ENCODE measurements at places on chromosomes 6 and 20. TPM values are rescaled to one million over a fixed set of nuclear protein-coding genes. Genes with fewer than 3 reads are reported as not detected.

- no peaks in the 10 kb centered on the region for H3K27me3 ChIP-seq
- no peak for DNase-seq
- no peaks in the 10 kb centered on the region for H3K4me1 ChIP-seq
- no peak overlapping the region for H3K4me3 ChIP-seq
- no peaks in the 10 kb centered on the region for H3K36me3 ChIP-seq
Observed at GRCh38 chr6:169912266-169913095, 161.1 kb downstream of the ERMARD start.

GRCh38 chr20:17940224-17940971, 28.2 kb downstream of the SNX5 start:
- no peak overlapping the region for H3K27ac ChIP-seq
- DNase-seq: no peak
- peaks cover 42% of the 10 kb centered on the region for H3K36me3 ChIP-seq
- H3K4me1 ChIP-seq: peaks cover 41% of the 10 kb centered on the region
- no peaks in the 10 kb centered on the region for H3K27me3 ChIP-seq

- H3K4me3 ChIP-seq: no peak overlapping the region
- H3K27ac ChIP-seq: peak overlapping the region; percentile 38
- H3K27me3 ChIP-seq: no peaks in the 10 kb centered on the region
- no peak for DNase-seq
- no peaks in the 10 kb centered on the region for H3K36me3 ChIP-seq
Observed at GRCh38 chr6:139577124-139577762, 202.8 kb upstream of the CITED2 start.

DNA sequence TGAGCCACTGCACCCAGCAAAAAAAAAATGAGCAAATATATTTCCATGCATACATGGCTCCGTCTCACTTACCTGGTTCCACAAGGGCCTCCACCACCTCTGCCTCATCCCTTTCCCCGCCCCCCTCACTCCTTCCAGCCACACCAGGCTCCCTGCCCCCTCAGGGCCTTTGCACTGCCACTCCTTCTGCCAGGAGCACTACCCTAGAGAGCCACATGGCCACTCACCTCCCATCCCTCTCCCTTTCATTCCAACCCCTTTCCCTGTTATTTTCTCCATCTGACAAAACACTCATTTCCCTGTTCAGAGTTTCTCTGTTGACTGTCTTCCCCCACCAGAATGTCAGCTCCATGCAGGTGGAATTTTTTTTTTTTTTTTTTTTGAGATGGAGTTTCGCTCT, 12.8 kb downstream of the SNAI1 start:
- H3K27me3 ChIP-seq: no peaks in the 10 kb centered on the region
- H3K4me1 ChIP-seq: peaks cover 5% of the 10 kb centered on the region
- H3K27ac ChIP-seq: no peak overlapping the region
- no peak for DNase-seq
- no peak overlapping the region for H3K4me3 ChIP-seq

- H3K27ac ChIP-seq: peak overlapping the region; percentile 96
- no peaks in the 10 kb centered on the region for H3K27me3 ChIP-seq
- H3K4me1 ChIP-seq: peaks cover 30% of the 10 kb centered on the region
Observed at GRCh38 chr6:15244620-15245360, 1.1 kb upstream of the JARID2 start.

GRCh38 chr6:74574794-74575193, 631.1 kb downstream of the COL12A1 start:
- DNase-seq: no peak
- H3K27ac ChIP-seq: no peak overlapping the region
- H3K4me1 ChIP-seq: no peaks in the 10 kb centered on the region

- peaks cover 16% of the 10 kb centered on the region for H3K4me1 ChIP-seq
- no peak overlapping the region for H3K27ac ChIP-seq
- H3K36me3 ChIP-seq: no peaks in the 10 kb centered on the region
- DNase-seq: no peak
- H3K4me3 ChIP-seq: no peak overlapping the region
- no peaks in the 10 kb centered on the region for H3K27me3 ChIP-seq
Observed at GRCh38 chr6:36113703-36114102, 16.6 kb upstream of the MAPK13 start.

DNA sequence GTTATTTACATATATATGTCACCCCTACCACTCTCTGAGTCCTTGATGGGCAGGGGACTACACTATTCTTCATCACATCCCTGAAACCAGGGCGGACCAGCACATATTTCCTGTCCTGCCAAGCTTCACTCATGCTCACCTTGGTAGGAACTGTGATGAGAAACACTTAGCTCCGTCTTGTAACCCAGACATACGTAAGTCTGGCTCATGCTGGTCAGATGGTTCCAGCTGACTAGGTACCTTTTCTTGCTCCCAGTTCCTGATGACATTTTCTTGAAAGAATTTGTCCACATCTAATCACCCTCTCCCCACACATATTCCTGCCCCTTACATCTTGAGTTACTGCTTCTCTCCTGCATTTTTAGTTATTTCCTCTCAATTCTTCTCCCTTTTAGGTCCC, 122.2 kb upstream of the MYLIP start:
- no peak overlapping the region for H3K27ac ChIP-seq
- H3K4me3 ChIP-seq: no peak overlapping the region
- no peak for DNase-seq
- no peaks in the 10 kb centered on the region for H3K36me3 ChIP-seq

- H3K36me3 ChIP-seq: no peaks in the 10 kb centered on the region
- H3K4me3 ChIP-seq: no peak overlapping the region
- H3K4me1 ChIP-seq: no peaks in the 10 kb centered on the region
- H3K27me3 ChIP-seq: peaks cover 11% of the 10 kb centered on the region
- DNase-seq: no peak
Observed at GRCh38 chr6:42148058-42148457, 5.6 kb upstream of the C6orf132 start.

The SCUBE3 gene
- 12.7 TPM for total RNA-seq

- DNase-seq: no peak
- H3K27ac ChIP-seq: no peak overlapping the region
- H3K4me3 ChIP-seq: no peak overlapping the region
- no peaks in the 10 kb centered on the region for H3K27me3 ChIP-seq
- H3K4me1 ChIP-seq: no peaks in the 10 kb centered on the region
Observed at GRCh38 chr6:47455533-47456209, 21.9 kb upstream of the CD2AP start.

- H3K27ac ChIP-seq: no peak overlapping the region
- peaks cover 26% of the 10 kb centered on the region for H3K4me1 ChIP-seq
- no peaks in the 10 kb centered on the region for H3K36me3 ChIP-seq
- no peaks in the 10 kb centered on the region for H3K27me3 ChIP-seq
- DNase-seq: peak; percentile 80
Observed at GRCh38 chr20:32521780-32522525, 63.2 kb downstream of the NOL4L start.

The BTN1A1 gene
- total RNA-seq: not detected

The ENTPD6 gene
- total RNA-seq: 48.2 TPM

The FAM135A gene
- 28.5 TPM for total RNA-seq

The RBM39 gene
- total RNA-seq: 301 TPM

DNA sequence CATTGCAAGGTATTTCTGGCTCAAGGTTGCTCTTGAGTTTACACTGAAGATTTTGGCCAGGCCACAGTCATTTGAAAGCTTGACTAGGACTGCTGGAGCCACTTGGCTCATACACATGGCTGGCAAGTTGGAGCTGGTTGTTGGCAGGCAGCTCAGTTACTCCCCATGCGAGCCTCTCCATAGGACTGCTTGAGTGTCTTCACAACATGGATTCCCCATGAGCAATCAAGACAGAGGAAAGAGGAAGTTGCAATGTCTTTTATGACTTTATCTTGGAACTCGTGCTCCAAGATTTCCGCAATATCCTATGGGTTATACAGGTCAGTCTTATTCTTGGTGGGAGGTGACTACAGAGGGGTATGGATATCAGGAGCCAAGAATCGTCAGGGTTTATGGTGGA, 1.4 kb upstream of the MANBAL start:
- DNase-seq: no peak
- H3K27me3 ChIP-seq: no peaks in the 10 kb centered on the region
- H3K27ac ChIP-seq: no peak overlapping the region
- no peaks in the 10 kb centered on the region for H3K36me3 ChIP-seq
- peaks cover 19% of the 10 kb centered on the region for H3K4me1 ChIP-seq

GRCh38 chr6:38997128-38997761, 51.3 kb upstream of the GLP1R start:
- H3K4me1 ChIP-seq: no peaks in the 10 kb centered on the region
- H3K4me3 ChIP-seq: no peak overlapping the region
- H3K36me3 ChIP-seq: no peaks in the 10 kb centered on the region
- H3K27me3 ChIP-seq: peaks cover 13% of the 10 kb centered on the region
- no peak overlapping the region for H3K27ac ChIP-seq

- no peak for DNase-seq
- H3K27me3 ChIP-seq: no peaks in the 10 kb centered on the region
- H3K27ac ChIP-seq: no peak overlapping the region
- H3K36me3 ChIP-seq: no peaks in the 10 kb centered on the region
- no peak overlapping the region for H3K4me3 ChIP-seq
- no peaks in the 10 kb centered on the region for H3K4me1 ChIP-seq
Observed at GRCh38 chr20:41587956-41588355, 30.2 kb downstream of the CHD6 start.

- H3K4me3 ChIP-seq: no peak overlapping the region
- H3K27me3 ChIP-seq: no peaks in the 10 kb centered on the region
- peaks cover 35% of the 10 kb centered on the region for H3K4me1 ChIP-seq
- DNase-seq: no peak
Observed at GRCh38 chr20:33568868-33569801, 79.2 kb downstream of the CBFA2T2 start.

The TGM3 gene
- not detected for total RNA-seq

The RBM38 gene
- 73.1 TPM for total RNA-seq
